ENCODE measurements at places on chromosomes 5 and 9.

DNA sequence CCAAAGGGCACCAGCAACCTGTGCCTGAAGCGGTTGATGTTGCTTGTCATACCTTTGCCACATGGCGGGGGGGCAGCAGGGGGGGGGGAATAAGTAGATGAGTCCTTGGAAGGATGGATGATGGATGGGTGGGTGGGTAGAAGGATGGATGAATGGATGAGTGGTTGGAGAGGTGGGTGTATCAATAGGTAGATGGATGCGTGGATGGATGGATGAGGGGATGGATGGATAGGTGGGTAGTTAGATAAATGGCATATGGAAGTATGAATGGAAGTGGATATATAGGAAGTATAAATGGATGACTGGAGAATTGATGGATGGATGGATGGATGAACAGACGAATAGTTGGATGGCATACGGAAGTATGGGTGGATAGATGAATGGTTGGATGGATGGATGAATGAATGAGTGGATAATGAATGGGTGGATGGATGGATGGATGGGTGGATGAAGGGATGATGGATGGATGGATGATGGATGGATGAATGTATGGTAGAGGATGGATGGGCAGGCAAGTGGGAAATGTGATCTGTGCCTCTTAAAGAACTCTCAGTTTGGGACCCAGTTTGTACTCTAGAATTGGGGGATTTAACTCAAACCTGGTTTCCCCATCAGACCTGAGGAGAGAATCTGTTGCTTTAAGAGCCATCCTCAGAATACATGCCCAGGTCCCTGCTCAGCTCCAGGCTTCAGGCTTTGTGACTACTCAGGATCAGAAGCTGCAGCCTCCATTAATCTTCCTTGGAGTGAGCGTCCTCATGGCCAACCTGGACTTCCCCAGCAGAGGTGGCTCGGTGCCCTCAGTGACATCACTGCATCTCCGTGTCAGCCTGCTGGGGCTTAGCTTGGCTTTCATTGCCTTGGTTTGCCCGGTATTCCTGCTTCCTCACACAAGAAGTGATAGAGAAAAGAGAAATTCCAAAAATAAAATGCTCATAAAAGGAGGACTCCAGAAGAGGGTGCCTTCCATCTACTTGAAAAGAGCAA, 27.6 kb upstream of the SUSD3 start:
- no peak for DNase-seq

DNA sequence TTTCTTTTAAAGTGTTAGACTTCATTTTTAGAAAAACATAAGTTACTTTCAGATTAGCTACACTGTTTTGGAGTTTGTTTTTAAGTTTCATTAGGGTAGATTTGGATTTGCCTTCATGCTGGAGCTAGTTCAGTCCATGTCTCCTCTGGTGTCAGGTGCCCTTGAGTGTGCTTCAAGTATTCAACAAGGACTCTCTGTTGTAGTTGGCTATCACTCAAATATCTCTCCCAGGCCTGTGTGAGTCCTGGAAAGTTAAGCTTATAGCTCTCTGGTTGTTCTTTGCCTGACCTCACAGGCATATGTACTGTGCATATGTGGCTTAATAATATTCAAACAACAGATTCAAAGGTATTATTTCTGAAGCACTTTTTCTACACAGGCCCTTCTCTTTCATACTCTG, 45.4 kb downstream of the PTBP3 start:
- DNase-seq, result no peak

DNA sequence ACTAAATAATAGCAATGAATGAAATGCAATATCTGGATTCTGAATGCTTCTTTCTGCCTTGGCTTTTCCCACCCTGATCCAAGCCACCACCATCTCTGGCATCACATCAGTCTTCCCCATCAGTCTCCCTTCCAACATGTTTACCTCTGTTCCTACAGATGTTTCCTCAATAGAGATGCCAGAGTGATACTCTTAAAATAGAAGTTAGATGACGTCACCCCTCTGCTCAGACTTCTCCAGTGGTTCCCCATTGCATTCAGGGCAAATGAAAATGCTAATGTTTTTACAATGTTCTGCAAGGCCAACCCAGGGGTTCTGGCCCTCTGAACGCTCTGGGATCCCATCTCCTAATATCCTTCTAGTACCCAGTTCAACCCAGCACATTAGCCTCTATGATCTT, 305.8 kb downstream of the TRIM32 start:
- no peak for DNase-seq

GRCh38 chr5:151464101-151464500, 16.7 kb downstream of the SLC36A1 start:
- no peak for DNase-seq

- no peak for DNase-seq
Observed at GRCh38 chr5:132501961-132502931, 11.7 kb upstream of the IRF1 start.

DNA sequence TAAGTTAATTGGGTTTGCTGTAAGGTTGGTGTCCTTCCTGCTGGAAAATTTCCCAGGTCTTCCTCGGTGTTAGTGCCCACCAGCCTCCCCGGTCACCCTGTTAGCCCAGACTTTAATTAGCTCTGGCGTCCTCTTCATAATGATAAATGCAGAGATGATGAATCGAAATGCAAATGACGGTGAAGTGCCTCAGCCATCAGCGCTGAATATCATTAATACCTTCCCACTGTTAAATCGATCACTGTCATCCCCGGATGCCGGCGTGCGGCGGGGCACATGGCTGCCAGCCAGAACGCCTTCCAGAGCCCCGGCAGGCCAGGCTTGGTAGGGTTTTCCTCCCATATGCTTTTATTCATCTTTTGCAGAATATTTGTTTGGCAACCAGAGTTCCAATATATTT, 204.5 kb downstream of the IRX2 start:
- no peak for DNase-seq

DNA sequence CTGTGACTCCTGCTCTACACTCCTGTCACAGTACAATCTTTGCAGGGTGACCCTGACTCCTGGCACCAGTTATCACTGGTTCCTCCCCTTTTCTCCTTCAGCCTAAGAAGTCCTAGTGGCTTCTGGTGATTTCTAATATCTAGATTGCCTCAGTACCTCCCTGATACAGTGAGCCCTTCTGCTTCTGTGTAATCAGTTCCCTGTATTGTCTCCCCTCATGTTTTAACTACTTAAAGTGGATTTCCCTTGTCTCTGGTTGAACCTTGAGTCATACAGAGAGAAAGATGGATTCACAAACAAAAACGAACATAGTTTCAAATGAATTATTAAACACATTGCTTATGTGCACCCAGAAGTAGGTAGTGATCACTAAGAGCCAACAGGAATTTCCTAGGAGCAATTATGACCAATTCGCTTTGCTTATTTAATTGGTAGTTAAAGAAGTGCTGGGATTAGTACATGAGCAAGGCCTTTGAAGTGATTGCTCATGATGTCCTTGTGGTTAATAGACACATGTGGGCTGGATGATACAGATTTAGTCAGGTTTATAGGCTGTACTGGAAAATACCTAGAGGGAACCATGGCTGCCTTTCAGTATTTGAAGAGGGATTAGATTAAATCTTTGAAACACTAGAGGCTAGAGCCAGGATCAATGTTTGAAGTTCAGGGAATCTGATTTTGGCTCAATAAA, 145.8 kb upstream of the MEF2C start:
- no peak for DNase-seq

DNA sequence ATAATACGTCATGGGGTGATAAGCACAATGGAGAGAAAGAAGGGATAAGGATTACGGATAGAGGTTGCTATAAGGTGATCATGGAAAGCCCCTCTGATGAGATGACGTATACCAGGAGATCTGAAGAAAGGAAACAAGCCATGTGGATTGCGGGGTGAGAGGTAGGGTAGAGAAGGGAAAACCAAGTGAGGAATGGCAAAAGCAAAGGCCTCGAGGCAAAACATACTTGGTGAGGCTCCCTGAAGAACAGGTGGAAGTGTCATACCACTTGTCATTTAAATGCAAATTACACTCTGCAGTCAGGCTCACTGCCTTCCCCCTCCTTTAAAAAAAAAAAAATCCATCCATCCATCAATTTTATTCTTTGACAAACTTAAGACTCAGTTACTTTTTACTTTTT, 420.8 kb downstream of the RAB3C start:
- no peak for DNase-seq
